ENCODE measurements at places on chromosomes 1 and 21. TPM values are rescaled to one million over a fixed set of nuclear protein-coding genes. Genes with fewer than 3 reads are reported as not detected.

Gene TEX35
- not detected for total RNA-seq

Gene MANEAL
- 1.5 TPM for total RNA-seq

Gene ZYG11B
- 14.2 TPM for total RNA-seq

Gene SAMD13
- 0.48 TPM for total RNA-seq

Gene GRHL3
- total RNA-seq = not detected

Gene C1orf105
- not detected for total RNA-seq

Gene DONSON
- total RNA-seq = 39.0 TPM

Gene ERICH3
- not detected for total RNA-seq

Gene UBL4B
- not detected for total RNA-seq

Gene GPR157
- total RNA-seq = 3.9 TPM

Gene SPRR2E
- not detected for total RNA-seq

Gene PPIAL4G
- total RNA-seq = 0.12 TPM

Gene COL11A1
- not detected for total RNA-seq

Gene RPE65
- total RNA-seq = not detected

Gene BCAN
- not detected for total RNA-seq

Gene IL12RB2
- total RNA-seq = 90.7 TPM

Gene S100A7
- total RNA-seq = not detected

Gene SPATA45
- total RNA-seq = not detected
